Activated CD4-positive, CD25-positive, alpha-beta regulatory T cell (primary cell): ENCODE measurements at places on chromosomes 11 and 22.

DNA sequence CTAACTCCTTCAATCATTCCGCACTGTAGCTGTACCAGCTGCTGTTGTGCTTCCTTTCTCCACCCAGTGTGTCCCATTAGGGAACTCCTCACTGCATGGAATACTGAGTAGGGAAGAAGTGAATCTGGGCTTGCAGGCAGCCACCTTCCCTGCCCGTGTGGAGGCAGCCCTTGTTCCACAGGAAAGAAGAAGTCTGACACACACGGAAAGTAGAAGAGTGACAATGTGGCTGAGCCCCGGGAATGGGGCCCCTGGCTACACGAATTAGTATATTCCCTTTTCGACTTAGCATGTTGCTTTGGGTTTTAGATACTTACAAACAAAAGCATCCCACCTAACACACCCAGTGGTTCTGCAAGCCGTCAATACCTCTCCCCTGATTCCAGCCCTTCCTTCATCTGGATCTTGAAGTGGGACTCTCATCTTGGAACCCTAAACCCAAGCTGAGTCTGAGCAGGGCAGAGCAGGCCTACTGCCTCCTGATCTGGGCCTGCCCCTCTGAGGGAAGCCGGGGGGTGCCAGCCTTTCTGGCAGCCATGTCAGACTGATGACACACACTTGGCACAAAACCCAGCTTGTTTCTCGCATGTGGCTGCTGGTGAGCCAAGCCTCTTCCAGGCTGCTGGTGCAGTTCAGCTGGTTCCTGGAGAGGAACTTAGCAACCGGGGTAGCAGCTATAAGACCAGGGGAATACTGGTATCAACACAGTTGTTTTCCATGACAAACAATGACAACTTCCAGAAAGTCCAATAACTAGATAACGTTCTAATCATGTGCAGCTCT, 71.6 kb downstream of the C11orf58 start:
- no peak for DNase-seq

DNA sequence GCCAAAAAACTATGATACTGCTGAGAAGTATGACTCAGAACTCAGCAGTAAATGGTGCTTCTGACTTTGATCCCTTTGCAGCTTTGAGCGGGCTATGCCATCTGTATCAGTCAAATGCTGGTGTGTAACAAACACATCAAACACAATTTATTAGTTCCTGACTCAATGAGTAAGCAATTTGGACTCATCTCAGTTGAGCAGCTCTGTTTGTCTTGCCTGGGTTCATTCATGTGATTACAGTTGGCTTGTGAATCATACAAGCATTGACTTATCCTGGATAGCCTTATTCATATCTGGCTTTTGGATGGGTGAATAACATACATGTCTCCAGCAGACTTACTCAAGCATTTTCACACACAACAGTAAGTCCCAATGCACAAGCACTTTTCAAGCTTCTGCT, 858.8 kb downstream of the METTL15 start:
- no peak for DNase-seq

- no peak for DNase-seq
These were observed 1.3 kb upstream of the PVALB start for GRCh38 chr22:36818010-36818642.

DNA sequence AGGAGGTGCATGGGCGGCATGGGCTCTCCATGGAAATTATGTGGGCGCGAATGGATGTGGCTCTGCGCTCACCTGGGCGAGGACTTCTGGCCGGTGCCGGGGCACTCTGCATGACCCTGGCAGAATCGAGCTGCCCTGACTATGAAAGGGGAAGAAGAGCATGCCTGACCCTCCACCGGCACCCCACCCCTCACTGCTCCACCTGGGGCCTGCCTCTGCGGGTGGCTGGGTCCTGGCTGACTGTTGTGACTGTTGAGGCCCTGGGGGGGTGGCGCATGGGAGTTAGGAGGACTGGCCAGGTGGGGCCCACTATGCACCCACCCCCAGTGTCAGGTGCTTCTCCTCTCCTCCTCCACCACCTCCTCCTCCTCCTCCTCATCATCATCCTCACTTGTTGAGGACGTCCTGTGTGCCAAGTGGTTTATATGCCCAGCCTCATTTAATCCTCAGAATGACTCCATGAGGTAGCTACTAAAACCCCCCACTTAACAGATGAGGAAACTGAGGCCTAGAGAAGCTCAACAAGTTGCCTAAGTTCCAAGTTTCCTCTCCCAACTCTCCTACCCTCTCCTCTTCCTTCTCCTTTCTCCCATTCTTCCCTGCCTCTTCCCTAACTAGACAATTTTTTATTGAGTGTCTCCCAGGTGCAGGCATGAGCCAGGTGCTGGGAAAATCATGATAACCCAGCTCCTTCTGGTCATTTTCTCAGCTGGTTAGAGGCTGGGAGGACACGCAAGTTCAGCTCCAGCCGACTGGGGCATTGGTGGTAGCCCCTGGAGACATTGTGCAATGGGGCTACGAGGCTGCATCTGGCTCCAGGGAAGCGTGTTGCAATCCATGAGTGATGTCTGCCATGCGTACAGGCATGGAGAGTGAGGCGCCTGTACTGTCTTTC, 2.3 kb downstream of the MYEOV start:
- no peak for DNase-seq

DNA sequence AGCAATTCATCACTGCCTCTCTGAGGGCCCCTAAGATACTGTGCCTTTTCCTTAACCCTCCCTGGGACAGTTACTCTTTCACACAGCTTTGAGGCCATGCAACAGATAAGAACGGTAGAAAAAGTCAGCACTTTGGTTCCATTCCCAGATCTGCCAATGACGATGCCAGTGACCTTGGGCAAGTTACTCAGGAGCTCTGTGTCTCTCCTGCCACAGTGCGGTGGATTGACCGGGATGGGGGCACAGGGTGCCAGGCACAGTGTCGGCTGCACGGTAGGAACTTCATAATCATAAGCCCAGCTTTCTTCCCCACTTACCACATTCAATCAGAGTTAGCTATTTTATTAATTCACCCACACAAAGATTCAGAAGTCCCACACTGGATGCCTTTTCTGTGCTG, 1041.8 kb downstream of the TBC1D22A start:
- no peak for DNase-seq

GRCh38 chr11:70854201-70854600, 398.2 kb downstream of the SHANK2 start:
- DNase-seq = no peak

DNA sequence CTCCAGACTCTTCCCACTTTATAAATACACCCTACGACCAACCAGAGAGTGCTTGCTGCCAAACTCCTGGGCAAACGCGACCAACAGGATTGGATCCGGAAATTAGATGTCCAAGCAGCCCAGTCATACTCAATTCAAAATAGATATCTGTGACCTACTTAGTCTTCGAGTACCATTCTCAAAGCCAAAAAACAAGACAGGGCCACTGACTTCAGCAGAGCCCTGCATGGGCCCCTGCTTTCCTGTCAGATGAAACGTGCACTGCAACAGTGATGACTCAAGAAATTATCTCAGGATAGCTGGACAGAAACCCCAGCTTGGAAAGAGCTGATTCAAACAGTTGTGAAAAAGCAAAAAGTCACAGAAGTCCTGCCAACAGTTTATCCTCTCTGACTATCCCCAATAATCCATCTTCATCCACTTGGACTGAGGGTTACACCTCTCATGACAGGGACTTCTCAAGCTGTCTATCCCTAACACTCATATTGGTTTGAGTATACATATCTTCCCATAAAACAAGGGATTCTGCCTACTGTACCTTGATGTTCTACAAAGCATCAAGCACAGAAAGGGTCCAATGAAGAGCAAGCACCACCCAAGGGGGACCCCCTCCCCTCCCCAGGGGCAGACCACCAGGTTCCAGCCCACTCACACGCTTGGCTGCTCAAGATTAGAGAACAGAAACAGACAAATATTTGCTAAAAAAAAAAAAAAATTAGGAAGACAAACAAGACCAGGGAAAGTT, 17.4 kb downstream of the SMCO4 start:
- DNase-seq = no peak

- no peak for DNase-seq
These were observed 515.5 kb upstream of the ANO3 start for GRCh38 chr11:25816411-25816810.

- no peak for DNase-seq
These were observed 86.1 kb upstream of the PARVA start for GRCh38 chr11:12291313-12291712.

DNA sequence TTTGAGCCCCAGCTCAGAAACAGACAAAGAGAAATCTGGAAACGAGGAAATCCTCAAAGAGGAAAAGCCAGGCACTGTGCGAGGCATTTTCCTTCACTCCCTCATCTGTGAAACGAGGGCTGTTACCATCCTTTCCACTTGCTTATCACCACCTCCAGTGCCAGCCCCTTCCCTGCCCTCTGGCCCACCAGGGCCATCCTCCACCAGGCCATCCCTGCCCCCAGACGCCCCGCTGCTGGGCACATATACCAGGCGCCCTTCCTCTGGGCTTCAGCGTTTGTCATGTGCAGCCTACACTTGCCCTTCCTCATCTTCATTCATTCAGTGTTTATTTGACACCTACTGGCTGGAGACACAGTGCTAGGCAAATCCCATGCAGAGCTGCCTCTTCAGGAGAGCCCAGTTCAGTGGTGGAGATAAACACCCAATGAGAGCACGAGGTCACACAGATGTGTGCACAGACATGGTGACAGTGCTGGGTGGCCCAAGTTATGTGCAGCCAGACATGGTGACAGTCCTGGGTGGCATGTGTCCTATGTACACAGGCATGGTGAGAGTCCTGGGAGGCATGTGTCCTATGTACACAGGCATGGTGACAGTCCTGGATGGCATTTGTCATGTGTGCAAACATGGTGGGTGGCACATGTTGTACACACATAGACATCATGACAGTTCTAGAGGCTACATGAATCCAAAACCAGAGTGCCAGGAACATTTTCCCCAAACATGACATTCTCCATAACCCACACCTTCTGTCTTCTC, 9.7 kb downstream of the SPTBN2 start:
- DNase-seq = no peak

GRCh38 chr22:44592824-44593148, 94.8 kb upstream of the RTL6 start:
- no peak for DNase-seq

- DNase-seq = no peak
These were observed 32.7 kb upstream of the PARVG start for GRCh38 chr22:44147821-44148574.

- no peak for DNase-seq
These were observed 1.6 kb downstream of the CADM1 start for GRCh38 chr11:115502636-115503082.

- no peak for DNase-seq
These were observed 4.0 kb upstream of the OR56A3 start for GRCh38 chr11:5937868-5938602.

DNA sequence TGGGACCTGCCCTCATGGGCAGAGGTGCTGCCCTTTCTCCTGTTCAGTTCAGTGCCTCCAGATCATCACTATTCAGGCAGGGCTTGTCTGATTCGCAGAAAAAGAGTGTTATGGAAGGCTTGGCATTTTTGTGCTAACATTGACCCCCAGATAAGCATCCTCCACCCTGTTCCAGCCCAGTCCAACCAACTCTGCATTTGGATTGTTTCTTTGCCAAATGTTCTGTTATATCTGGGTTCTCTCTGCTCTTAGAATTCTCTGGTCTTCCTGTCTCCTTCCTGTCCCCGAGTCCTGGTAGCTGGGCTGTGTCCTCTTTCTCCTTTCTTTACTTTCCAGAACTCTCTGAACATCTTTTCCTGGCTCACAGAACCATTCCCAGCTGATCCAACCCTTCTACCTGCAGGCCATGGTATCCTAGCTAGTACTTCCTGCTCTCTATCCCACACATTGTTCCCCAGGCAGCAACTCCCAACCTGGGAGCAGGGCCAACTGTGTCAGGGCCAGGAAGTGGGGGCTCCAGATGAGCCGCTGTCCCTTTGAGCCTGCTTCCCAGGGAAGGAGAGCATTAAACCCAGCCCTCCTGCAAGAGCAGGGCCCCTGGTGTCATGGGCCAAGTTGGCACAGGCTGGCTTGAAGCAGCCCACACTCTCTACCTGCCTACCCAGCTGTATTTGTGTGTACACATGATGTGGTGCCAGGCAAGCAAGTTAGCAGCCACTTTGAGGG, 280.7 kb upstream of the CADM1 start:
- DNase-seq = no peak

- DNase-seq = no peak
These were observed 6.2 kb downstream of the MRGPRD start for GRCh38 chr11:68974421-68975194.

- no peak for DNase-seq
These were observed 6.6 kb upstream of the PLXNB2 start for GRCh38 chr22:50314081-50314454.

DNA sequence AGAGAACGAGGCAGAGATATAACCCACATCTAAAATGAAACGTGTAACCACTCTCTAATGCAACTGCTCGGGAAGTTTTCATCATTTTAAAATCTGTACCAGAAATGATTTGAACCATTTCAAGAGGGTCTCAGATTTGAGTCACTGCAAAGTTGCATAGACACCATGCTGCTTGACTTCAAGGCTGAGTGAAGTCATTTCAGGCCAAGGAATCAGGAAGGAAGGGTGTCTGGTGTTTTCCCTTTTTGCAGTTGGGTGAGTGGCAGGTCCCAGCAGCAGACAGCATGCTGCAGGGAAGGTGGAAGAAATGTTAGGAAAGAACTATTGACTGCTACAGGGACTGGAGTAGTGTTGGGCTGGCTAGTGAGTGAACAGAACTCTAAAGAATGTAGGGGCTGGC, 16.5 kb downstream of the TANGO2 start:
- no peak for DNase-seq

- no peak for DNase-seq
These were observed 29.6 kb downstream of the DHCR7 start for GRCh38 chr11:71418643-71419042.

DNA sequence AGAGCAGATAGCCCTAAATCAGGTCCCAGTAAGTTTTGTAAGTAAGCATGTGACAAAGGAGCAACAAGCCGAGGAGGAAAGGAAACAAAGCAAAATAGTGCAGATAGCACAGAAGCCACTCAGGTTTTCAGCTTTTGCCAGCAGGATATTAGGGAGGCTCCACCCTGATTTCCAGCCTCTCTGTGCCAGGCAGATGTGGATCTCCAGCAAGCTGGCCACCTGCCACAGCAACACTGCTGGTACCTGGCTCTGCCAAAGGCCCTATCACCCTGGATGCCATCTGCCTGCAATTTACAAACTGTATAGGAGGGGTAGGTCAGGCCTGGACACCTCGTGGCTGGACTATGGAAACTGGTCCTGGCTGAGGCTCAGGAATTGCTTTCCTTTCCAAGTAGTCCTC, 12.2 kb upstream of the NNMT start:
- no peak for DNase-seq

- no peak for DNase-seq
These were observed 13.7 kb downstream of the ARAP1 start for GRCh38 chr11:72738199-72739141.

GRCh38 chr22:32957200-32957803, 100.9 kb downstream of the SYN3 start:
- DNase-seq = no peak
